ENCODE measurements at places on chromosomes 16 and 17.

GRCh38 chr17:17035920-17036523 is 6.2 kb upstream of the MPRIP start:
- no peak for DNase-seq

DNA sequence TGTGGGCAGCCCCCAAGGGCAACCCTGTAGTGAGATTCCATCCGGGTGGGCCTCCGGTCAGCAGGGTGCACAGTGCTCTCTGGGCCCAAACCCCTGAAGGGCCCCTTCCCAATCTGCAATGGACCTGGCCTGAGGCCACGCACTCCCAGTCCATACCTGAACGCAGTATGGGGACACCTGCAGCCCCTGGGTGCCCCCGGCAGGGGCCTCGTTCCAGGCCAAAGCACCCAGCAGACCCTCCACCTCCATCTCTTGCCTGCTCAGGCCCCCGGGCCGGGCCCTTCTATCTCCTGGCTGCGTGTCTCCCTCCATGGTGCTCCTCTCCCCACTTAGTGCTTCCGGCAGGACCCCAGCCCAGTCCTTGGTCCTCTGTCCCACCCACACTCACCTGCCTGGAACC is 17.3 kb upstream of the AATK start:
- no peak for DNase-seq

GRCh38 chr17:40130352-40131042 is 8.7 kb downstream of the MSL1 start:
- no peak for DNase-seq

DNA sequence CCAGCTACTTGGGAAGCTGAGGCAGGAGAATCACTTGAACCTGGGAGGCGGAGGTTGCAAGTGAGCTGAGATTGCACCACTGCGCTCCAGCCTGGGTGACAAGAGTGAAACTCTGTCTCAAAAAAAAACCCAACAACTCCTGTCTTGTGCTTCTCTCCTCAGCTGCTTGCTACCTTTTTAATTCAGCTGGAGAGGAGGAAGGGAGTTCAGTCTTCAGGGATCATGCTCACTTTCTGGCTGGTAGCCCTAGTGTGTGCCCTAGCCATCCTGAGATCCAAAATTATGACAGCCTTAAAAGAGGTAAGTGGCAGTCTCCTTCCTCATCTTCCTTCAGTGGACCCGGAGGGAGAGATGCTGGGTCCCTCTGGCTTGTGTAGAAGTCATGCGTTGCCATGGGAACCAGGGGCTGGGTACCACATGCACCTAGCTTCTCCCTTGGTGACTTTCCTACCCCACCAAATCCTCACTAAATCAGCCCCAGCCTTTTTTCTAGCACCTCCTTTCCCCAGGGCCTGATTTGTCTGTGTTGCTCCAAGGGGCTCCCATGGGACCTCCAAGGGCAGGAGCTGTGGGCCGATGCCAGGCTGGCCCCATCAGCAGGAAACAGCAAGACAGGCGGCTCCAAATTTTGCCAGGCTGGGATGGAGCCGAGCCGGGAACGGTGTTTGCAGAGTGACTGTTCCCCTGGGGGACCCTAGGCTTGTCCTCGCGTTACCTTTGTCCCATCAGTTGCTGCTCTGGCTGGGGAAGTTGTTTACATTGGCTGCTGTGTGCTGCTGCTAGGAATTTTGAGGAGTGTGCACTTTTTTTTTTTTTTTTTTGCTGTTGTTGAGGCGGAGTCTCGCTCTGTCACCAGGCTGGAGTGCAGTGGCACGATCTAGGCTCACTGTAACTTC is 65.2 kb downstream of the ABCC1 start:
- DNase-seq = no peak

- no peak for DNase-seq
Observed at GRCh38 chr17:14396547-14396946, 95.7 kb downstream of the HS3ST3B1 start.

- DNase-seq = no peak
Observed at GRCh38 chr17:65848751-65849150, 287.3 kb upstream of the AXIN2 start.

GRCh38 chr17:77376795-77377709 is 236.3 kb downstream of the SEC14L1 start:
- no peak for DNase-seq

DNA sequence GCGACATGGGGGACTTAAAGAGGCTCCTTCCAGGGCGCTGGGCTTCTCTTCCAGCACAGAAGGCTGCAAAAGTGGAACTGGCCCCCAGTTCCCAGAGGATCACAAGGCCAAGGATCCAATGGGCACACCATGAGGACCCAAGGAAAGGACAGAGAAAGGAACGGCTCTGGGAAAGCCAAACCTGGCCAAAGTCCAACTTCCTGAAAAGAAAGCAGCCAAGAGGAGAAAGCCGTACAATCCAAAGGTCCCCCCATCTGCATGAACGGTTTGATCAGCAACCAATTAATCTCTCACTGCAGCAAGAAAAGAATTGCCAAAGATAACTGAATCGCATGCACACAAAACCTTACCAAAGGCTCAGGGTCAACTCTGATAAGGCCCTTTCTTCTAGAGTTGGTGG is 19.8 kb upstream of the ICAM2 start:
- no peak for DNase-seq

GRCh38 chr16:11392041-11392581 is 46.9 kb downstream of the RMI2 start:
- no peak for DNase-seq

DNA sequence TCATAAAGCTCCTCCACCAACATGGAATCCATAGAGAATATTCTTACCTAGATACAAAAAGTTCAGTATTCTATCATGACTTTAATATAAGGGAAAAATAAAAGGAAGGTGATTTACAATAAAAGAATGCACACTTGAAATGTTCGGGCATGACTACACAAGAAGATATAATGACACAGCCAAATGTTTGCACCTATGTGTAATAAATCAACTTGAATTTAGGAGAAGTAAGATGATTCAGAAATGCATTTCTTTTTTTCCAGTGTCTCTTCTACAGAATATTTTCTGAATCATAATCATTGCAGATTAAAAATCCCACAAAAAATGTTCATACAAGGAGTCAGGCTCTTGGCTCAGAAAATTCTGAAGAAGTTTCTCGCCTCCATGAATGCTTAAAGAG is 404.0 kb upstream of the HSBP1 start:
- DNase-seq = no peak

Measured in stimulated activated CD8-positive, alpha-beta memory T cell treated with anti-CD3 and anti-CD28 coated beads, Interleukin-4, amount 100 ng/mL, for 48 hours (primary cell).